ENCODE measurements at places on chromosomes 1 and 21. TPM values are rescaled to one million over a fixed set of nuclear protein-coding genes. Genes with fewer than 3 reads are reported as not detected.

- H3K4me1 ChIP-seq, result no peaks in the 10 kb centered on the region
- no peak overlapping the region for H3K27ac ChIP-seq
- no peak overlapping the region for H3K4me3 ChIP-seq
- DNase-seq, result no peak
- no peaks in the 10 kb centered on the region for H3K36me3 ChIP-seq
Observed at GRCh38 chr1:162003830-162004215, 19.8 kb downstream of the OLFML2B start.

DNA sequence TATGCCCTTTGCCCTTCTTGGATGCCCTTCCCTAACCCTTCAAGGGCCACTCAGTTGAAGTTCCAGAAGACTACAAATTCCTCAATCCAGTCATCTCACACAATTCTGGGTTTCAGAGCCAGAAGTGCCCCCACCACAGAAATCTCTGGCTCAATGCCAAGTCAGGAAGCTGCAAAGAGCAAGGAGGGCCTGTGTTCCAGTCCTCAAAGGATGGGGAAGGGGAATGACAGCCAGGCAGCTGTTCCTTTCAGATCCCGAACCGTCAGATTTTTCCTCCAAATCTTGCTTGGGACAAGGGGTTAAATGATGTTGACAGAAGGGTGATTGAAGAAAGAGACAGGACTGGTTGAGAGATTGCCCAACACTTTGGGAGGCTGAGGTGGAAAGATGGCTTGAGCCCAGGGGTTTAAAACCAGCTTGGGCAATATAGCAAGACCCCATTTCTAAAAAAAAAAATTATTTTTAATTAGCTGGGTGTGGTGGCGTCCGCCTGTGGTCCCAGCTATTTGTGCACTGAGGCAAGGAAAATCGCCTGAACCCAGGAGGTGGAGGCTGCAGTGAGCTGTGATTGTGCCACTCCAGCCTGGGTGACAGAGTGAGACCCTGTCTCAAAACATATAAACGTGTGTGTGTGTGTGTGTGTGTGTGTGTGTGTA, 716 bp upstream of the HPDL start:
- H3K27me3 ChIP-seq, result no peaks in the 10 kb centered on the region
- no peak overlapping the region for H3K4me3 ChIP-seq
- H3K36me3 ChIP-seq, result no peaks in the 10 kb centered on the region
- no peak overlapping the region for H3K27ac ChIP-seq
- H3K4me1 ChIP-seq, result no peaks in the 10 kb centered on the region

Gene NOS1AP
- 5.3 TPM for total RNA-seq

Gene SLC25A33
- total RNA-seq, result 9.8 TPM
